Dermis microvascular lymphatic vessel endothelial cell (primary cell): ENCODE measurements at places on chromosomes 4 and X. TPM values are rescaled to one million over a fixed set of nuclear protein-coding genes. Genes with fewer than 3 reads are reported as not detected.

GRCh38 chrX:38315186-38315585, 12.1 kb downstream of the RPGR start:
- no peak for DNase-seq

DNA sequence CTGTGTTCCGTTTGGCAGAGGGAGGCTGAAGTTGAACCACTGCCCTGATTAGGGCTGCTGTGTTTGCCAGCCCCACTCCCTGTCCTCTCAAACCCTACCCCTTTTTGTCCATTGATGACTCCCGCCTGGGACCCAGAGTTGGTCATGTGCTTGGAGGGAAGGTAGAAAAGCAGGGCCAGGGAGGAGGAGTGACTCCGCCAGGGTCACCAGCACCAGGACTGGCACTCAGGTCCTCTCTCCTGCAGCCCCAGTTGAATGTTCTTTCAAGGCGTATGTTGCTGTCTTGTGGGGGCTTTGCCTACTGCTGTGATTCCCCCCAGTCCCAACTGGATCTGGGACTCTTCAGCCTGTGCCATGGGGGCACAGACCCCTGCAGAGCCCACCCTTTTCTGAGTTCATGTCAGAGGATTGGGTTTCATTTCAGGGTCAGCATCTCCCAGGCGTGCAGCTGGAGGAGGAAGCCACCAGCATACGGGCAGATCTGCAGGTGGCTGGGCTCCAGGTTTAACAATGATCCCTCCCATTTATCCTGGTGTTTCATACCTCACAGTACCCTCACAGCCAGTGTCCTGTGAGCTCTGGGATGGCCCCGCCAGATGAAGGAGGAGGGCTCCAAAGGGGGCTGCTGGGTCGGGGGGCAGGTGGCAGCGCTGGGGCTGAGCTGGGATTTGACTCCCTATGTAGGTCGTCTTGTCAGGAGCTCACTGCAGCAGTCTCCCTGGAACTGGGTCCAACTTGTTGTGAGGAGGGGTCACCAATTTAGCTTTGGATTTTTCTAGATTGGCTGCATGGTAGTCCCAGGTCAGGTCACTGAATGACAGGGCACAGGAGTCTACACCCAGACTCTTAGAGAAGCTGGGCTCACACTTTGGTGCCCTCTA, 55.7 kb downstream of the MSX1 start:
- DNase-seq: no peak

- DNase-seq: no peak
These were observed 29.9 kb downstream of the XG start for GRCh38 chrX:2781698-2782097.

DNA sequence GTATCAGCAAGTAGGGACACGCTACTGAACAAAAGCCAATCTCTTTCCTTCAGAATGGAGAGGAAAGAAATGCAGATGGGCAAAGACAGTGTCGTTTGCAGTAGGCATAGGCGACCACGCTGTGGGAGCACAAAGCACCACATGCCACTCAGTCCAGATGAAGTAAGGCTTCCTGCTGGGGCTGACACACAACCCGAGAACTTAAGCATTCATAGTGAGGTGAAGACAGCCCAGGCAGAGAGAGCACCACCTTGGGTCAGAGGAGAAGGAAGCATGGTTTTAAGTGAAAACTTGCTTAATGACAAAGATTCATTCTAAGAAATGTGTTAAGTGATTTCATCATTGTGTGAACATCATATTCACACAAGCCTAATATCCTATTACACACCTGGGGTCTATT, 238.8 kb downstream of the MGST2 start:
- DNase-seq: no peak

TMEM150C gene
- 7.1 and 13.0 TPM in 2 replicates for total RNA-seq

GRCh38 chr4:24380957-24381665, 203.2 kb downstream of the DHX15 start:
- DNase-seq: no peak

GRCh38 chr4:112031712-112032328, 113.4 kb upstream of the FAM241A start:
- peak; percentile 61 for DNase-seq

ARHGEF38 gene
- total RNA-seq: not detected in 2 replicates

DNA sequence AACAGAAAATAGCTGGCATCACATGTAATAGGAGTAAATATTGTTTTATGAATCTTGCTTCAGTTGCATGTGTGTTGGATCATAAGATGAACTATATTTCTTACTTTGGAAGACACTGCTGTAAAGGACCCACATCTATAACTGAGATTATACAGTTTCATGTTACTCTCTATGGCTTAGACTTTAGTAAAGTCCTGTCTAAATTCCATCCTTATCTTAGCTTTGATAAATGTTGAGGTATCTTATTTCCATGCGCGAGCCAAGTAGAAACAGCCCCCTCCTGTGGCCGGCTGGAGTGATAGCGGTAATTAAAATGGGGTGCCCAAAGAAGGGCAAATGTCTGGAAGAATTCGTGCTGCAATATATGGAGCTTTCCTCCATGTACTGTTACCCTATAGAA, 43.0 kb downstream of the CCDC158 start:
- no peak for DNase-seq

GRCh38 chr4:68062501-68062900, 67.2 kb downstream of the TMPRSS11F start:
- no peak for DNase-seq

- no peak for DNase-seq
These were observed 101.3 kb downstream of the RPA4 start for GRCh38 chrX:96985046-96985445.

- DNase-seq: no peak
These were observed 65.4 kb downstream of the HTRA3 start for GRCh38 chr4:8334786-8335460.

CACNA1F gene
- total RNA-seq: under 0.01 TPM in 2 replicates

GRCh38 chrX:109992203-109992602, 10.7 kb upstream of the TMEM164 start:
- DNase-seq: no peak

DNA sequence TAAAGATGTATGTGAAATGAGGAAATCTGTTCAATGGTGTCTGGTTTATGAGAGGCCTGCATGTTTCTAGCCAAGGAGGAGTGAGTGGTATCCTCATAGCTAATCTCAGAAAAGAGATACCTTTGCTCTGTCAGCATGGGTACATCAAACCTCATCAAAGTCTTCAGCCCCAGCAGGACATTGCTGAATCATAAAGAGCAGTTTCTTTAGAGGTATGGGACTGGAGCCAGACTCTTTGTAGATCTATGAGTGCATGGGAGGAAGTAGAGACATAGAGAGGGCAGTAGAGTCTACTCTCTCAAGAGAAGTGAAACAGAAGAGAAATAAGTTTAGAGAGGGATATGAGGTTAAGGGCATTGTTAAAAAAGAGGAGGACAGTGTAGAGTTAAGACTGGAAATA, 1950.9 kb downstream of the ARAP2 start:
- no peak for DNase-seq

DNA sequence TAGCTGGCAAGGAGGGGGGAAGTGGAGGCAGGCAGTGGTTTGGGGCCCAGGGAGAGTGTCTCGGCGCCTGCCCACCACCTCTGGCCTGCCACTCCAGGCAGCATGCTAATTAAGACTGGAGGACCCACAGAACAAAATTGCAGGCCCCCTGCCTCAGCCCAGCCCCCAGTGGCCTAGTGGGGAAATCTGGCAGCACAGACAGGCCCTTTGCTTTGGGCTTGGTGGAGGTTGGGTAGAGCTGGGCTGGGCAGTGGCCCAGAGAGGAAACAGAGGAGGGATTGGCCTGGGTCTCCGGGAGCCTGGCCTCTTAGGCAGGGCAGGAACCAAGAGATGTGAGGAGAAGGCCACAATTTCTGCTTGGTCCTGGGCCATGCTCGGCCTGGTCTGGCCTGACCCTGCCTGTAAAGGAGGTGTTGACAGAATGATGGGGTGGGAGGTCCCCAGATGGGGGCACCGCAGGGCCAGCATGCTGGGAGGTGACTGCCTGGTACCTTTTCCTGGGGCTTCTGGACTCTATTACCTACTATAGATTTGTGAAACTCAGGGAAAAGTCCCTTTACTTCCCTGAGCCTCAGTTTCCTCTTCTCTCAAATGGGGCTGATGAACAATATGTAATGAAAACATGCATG, 92.4 kb upstream of the PJA1 start:
- no peak for DNase-seq

DNA sequence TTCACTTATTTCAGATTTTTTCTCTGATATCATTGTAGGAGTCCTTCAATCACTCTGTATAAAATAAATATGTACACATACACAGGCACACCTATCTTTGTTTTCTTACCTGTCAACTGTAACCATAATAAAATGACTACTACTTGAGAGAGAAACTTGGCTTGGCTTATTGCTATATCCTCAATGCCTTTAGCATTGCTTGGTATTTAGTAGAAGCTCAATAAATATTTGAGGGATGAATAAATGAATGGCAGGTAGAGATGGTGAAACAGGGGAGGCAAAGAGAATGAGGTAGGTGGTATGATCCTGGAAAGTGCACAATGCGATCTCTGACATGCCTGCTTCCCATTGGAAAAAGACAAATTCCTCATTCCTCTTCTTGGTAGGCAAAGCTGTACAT, 21.8 kb upstream of the CXCL6 start:
- DNase-seq: no peak

CNGA2 gene
- total RNA-seq: not detected in 2 replicates

GRCh38 chrX:137101273-137101990, 67.6 kb upstream of the GPR101 start:
- DNase-seq: no peak

DNA sequence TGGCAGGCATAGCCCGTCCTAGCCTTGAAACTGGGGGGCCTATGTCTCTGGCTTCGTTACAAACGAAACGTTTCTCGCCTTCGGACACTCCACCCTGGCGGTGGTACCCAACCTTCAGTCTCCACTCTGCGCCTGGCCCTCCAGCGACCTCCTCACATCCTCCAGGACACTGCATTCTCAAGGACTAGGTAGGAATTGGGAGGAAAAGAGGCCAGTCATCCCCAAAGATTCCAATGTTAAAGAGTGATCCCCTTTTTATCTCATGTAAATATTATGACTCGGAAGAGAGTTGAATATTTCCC, 2.1 kb upstream of the NKX6-1 start:
- no peak for DNase-seq

TRPC5OS gene
- not detected in 2 replicates for total RNA-seq

GRCh38 chr4:95728145-95728544, 111.7 kb upstream of the PDHA2 start:
- DNase-seq: no peak

GRCh38 chr4:147954850-147955249, 223.0 kb downstream of the ARHGAP10 start:
- DNase-seq: no peak

RNF175 gene
- total RNA-seq: not detected in 2 replicates

DNA sequence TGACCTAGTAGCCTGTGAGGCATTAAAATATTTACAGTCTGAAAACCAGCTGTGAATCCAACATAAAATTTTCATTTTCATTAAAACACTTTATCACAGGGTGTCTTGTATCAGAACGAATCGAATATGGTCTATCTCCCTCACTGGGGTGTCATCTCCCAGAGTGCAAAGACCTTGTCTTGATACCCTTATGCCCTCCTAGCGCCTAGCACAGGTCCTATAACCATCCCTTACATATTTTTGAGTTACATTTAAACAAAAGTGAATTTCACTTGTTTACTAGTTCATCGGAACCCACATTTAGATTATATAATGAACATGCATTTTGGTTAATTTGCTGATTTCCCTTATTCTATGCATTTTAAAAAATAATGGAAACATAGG, 14.0 kb downstream of the DIPK2B start:
- DNase-seq: no peak

FABP2 gene
- not detected in 2 replicates for total RNA-seq

- DNase-seq: no peak
These were observed 59.4 kb upstream of the SLC7A11 start for GRCh38 chr4:138301536-138301935.

DNA sequence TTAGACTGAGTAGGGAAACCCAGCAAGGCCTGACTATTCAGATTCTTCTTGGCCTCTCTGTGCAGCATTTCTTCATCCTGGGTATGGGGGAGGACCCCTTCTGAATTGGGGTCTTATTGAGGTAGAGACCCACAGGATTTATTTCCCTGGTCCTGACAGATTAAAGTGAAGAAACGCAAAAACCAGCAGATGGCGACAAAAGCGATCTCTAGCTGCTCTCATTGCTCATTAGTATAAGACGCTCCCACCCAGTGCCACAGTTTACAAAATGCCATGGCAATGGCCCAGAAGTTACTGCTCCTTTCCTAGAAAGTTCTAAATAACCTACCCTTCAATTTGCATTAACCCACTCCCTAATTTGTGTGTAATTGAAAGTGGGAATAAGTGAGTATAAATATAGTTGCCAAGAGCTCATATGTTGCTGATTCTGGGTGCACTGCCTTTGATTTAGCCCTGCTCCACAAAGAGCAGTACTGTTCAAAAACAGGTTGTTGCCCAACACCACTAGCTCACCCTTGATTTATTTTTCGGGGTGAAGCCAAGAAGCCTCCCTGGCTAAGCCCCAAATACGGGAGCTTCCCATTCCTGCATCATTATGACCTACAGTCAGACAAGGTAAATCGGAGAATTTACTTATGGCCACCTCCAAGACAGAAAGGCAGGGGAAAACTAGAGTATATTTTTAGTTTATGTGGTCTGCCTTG, 3.7 kb upstream of the BEX4 start:
- DNase-seq: peak; percentile 54

PDZD4 gene
- 0.26 and 0.89 TPM in 2 replicates for total RNA-seq

DNA sequence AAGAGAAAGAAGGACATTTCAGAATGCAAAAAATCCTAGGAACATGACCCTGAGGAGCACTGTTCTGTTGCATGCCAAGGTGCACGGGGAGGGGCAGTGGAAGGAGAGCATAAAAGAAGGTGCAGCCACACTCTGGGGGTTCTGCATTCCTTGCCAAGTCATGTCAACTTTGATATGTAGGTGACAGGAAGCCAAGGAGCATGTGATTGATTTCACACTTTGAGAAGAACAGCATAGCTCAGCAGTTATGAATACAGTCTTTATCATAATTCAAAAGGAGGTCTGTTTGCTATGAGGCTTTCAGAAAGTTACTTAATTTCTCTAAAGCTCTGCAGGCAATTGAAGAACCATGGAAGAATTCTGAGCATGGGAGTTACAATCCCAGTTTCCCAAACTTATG, 50.6 kb downstream of the SCFD2 start:
- DNase-seq: no peak

GRCh38 chr4:109701566-109702410, 1.5 kb downstream of the CASP6 start:
- DNase-seq: peak; percentile 14

TBX22 gene
- not detected in 2 replicates for total RNA-seq

PARM1 gene
- total RNA-seq: 0.13 TPM in 1 of 2 replicates, not detected in the other

DNA sequence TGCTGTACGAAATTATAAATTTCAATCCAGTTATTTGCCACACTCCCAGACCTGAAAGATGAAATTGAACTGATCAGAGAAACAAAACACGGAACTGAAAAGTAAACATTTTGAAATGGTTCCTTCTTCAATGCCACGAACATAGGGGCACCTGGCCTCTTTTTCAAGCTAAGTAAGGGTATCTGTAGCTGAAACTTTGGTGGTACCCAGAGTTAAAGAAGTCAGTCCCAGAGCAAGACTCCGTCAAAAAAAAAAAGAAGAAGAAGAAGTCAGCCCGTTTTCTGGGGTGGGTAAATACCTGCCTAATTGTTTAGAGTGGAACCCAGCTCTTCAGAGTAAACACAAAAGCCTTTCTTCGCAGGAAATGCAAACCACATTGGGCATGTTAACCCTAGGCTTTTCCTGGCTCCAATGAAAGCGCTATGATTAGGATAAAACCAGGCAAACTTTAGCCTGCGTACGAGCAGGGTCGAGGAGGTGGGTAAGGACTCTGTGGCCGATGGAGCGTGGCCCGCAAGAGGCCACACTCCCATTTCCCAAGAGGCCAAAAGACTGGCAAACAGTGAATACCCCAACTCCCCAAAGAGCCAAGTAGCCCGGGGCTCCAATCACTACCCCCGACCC, 1.3 kb downstream of the ANTXR2 start:
- DNase-seq: no peak

- no peak for DNase-seq
These were observed 308.1 kb upstream of the GATB start for GRCh38 chr4:152068866-152069265.
